ENCODE measurements at places on chromosomes 11 and 22.

- DNase-seq: no peak
Measured at GRCh38 chr11:72591785-72592502, 82.3 kb downstream of the PDE2A start.

GRCh38 chr22:42752230-42752746 lies 31.6 kb upstream of the A4GALT start:
- DNase-seq: no peak

DNA sequence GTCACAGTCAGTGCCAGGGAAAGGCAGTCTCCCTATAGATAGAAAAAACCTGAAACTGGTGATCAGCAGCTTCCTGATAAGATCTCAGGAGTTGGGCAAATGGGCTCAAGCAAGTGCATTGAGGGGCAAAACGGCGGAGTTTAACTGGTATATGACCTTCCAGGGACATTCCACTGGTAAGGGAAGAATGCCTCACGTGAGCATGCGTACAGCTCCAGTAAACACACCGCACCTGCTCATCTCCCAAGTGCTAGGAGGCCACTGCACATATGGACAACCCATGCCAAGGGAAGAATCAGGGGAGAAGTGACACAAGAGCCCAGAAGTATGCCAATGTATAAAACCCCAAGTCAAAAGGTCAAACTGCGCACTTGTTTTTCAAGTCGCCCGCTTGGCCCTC lies 11.6 kb downstream of the HEPHL1 start:
- DNase-seq: no peak

DNA sequence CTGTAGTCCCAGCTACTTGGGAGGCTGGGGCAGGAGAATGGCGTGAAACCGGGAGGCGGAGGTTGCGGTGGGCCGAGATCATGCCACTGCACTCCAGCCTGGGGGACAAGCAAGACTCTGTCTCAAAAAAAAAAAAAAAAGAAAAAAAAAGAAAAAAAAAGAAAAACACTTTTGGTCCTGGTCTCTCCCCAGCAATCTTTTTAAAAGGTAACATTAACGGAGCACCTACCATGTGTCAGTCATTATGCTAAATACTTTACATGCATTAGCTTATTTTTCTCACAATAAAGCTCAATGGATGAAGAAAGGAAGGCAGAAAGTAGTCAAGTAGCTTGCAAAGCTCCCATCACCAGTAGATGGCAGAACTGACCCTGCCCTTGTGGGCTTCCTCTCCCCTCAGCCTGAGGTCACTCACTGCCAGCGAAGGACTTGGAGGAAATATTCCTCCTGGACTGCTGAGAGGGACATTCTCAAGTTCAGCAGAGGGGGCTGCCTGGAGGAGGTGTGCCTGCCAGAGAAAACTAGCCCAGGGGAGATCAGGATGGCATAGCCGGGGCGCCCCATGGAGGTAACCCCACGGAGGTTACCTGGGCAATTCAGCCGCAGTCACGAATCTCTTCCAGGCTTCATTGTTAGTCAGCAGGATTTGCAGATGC lies 15.5 kb downstream of the APOL3 start:
- DNase-seq: no peak

GRCh38 chr11:75350743-75351540 lies 519 bp downstream of the ARRB1 start:
- peak; percentile 62 for DNase-seq

DNA sequence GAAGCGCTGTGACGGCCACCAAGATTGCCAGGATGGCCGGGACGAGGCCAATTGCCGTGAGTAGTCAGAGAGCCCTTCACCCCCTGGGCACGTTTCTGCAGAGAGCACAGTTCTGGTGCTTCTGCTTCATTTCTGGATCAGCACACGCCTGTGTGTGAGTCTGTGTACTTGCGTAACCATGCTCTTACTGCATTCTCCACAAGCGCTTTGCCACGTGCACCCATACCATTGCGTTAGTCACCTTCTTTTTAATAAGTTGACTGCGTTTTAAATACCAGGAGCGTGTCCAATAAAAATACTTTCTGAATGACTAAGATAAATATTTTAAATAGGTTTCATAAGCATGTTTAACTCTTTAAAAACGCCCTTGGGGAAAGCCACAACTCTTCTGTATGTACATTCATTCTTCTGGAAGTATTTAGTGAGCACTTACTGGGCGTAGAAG lies 143.0 kb upstream of the SORL1-AS1 start:
- no peak for DNase-seq

- no peak for DNase-seq
Measured at GRCh38 chr11:20087118-20087521, 73.2 kb downstream of the DBX1 start.

GRCh38 chr22:37230673-37231405 lies 13.2 kb downstream of the RAC2 start:
- DNase-seq: no peak

DNA sequence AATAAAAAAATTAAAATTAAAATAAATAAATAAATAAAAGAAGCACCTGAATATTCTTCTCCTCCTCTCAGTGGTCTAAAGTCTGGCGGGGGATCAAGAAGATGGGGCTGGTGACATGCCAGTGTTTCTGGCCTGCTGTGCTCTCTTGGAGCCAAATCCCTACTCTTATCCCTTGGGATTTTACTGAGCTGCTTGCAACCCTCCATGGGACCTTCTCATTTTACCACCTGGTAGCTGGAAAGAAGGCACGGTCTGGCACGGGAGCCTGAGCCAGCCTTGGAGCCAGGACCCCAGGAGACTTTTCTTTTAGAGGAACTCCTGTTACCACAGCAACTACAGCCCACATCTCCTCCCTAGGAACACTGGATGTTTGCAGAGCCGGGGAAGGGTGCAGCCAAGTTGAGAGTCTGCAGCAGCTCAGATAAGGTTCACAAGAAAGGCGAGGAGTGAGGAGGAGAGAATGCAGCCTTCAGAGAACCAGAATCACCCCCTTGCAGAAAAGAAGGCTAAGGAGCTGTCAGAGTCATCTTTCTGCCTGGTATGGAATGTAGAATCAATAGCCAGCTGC lies 21.4 kb downstream of the CD6 start:
- DNase-seq: peak; percentile 58

DNA sequence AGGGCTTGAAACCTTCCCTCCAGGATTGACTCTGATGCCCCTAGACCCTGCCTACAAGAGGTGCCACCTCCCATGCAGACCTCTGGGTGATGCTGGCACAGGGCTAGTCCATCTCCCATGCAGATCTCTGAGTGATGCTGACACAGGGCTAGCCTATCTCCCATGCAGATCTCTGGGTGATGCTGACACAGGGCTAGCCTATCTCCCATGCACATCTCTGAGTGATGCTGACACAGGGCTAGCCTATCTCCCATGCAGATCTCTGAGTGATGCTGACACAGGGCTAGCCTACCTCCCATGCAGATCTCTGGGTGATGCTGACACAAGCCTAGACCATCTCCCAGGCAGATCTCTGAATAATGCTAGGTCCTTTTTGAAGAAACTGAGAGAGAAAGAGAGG lies 321.7 kb downstream of the NTM start:
- DNase-seq: no peak

DNA sequence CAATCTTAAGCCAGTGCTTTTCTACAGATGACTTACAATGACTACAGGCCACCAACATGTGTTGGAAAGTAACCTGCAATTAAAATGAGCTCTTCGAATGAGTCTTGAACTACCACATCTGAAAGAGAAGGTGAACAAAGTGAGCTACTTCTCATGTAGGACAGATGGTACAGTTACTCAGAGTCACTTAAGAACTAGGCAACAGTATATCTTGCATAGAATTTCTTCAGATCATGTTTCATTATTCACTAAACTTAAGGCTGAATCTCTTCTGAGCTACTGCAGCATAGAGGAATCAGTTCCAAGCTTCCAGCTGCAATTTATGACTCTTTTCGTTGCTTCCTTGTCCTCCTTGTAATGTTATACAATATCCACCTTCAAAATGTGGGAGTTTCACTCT lies 270.9 kb downstream of the TTC28 start:
- DNase-seq: no peak

DNA sequence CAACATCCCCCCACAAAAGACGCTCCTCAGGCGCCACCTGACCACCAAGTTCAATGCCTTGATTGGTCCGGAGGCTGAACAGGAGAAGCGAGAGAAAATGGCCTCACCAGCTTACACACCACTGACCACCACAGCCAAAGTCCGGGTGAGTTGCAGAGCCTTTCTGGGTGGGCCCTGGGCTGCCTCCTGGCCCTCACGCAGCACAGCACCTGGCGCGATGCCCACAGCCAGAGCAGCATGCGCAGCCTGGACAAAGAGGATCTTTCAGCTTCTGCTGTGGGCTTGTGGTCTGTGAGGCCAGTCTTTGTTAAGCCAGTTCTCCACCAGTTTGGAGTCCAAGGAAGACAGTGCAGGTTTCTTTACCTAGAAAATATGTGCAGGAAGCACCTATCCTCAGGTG lies 21.6 kb downstream of the CYB5R2 start:
- DNase-seq: no peak

- peak; percentile 56 for DNase-seq
Measured at GRCh38 chr22:24424001-24424900, 3.1 kb upstream of the ADORA2A start.

- peak; percentile 49 for DNase-seq
Measured at GRCh38 chr11:113994077-113994954, 19.4 kb downstream of the HTR3A start.

DNA sequence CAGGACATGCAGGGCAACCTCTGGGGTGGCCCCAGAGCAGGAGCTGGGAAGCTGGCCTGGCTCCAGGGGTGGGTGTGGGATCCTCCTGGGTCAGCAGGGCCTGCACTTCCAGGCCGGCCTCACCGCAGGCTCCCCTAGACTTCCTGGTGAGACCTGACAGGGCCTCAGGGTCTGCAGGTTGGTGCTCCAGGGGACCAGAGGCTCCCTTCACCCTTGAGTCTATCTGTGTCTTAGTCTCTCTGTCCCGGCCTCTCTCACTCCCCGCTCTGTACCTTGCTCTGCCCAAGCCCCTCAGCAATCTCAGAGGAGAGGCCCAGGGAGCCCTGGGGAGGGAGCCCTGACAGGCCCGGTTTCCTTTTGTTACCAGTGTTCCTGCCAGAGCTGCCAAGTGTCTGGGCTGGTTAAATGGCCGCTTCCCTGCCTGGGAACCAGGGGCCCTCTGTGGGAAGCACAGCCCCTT lies 13.9 kb downstream of the CD82 start:
- no peak for DNase-seq

- DNase-seq: no peak
Measured at GRCh38 chr11:113240389-113240788, 74.0 kb upstream of the TTC12 start.

GRCh38 chr11:47332791-47333525 lies 19.5 kb downstream of the MYBPC3 start:
- no peak for DNase-seq

DNA sequence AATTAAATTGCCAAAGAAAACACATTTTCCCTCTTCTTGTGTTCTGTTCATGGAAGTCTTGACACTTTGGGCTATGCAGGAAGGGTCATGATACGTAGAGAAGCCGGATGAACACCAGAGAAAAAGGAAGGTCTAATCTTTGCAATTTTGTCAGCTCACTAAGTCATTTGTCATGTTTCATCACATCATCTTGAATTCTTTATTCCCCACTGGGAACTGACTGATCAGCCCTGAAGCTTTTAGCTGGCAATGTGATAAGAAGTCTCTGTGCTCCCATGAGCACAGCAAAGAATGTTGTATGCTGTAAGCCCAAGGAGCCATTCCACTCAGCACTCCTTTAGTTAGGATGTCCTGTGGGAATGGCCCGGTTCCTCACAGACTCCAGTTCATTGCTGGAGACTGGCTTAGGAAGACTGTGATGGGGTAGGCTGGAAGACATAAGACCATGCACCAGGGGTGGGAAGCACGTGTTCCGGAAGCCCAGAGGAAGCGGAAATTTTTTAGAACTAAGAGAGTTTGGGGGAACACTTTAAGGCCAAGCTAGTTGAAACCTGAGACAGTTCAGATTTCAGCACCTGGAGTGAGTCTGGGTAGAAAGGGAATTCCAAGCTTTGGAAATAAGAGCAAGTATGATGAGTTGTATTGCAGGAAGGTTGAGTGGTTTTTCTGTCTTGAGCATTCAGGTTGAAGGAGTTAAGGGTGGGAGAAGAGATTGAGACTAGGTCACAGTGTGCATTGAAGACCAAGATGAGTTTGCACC lies 306.7 kb upstream of the MTNR1B start:
- DNase-seq: no peak

- no peak for DNase-seq
Measured at GRCh38 chr11:124875401-124875800, 10.2 kb downstream of the ROBO3 start.

GRCh38 chr22:46612904-46613605 lies 7.1 kb upstream of the GRAMD4 start:
- no peak for DNase-seq
